ENCODE measurements at places on chromosomes 3 and 15. TPM values are rescaled to one million over a fixed set of nuclear protein-coding genes. Genes with fewer than 3 reads are reported as not detected.

Gene SLC28A2
- not detected for total RNA-seq

Gene LRRC15
- 10.0 TPM for total RNA-seq

Gene UBAP1L
- 3.8 TPM for total RNA-seq

Gene ACTRT3
- total RNA-seq: 4.3 TPM

Gene TTC23
- 36.7 TPM for total RNA-seq

Gene EIF4A2
- total RNA-seq: 383 TPM

Gene CISH
- total RNA-seq: 1.4 TPM

Gene PPCDC
- 11.8 TPM for total RNA-seq

Gene TM4SF18
- total RNA-seq: 1.3 TPM

Gene KY
- total RNA-seq: 1.6 TPM
